ENCODE measurements at places on chromosomes 2 and 18.

DNA sequence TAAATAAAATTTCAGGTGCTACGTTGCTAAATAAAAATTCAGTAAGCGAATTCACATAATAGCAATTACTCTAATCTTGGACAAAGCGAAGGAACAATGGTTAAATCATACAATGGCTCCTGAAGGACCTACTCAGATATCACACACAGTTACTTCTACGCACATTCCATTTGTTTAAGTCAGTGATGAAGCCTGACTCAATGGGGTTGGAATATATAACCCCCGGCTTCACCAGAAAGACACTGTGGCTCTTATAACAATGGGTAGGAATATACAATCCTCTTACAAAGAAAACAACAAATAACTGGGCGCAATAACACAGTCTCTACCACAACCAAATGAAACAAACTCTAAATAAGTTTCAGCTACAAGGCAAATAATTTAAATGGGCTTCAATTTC is 349.5 kb downstream of the IRS1 start:
- DNase-seq = no peak

GRCh38 chr2:17878281-17879136 is at the start of gene KCNS3:
Gene KCNS3 (plus strand): TSS chr2:17878667. CDS start chr2:17931009, 52,342 bp downstream.
- peak; percentile 77 for DNase-seq

GRCh38 chr18:23916338-23916737 is 98.2 kb upstream of the TTC39C start:
- no peak for DNase-seq

DNA sequence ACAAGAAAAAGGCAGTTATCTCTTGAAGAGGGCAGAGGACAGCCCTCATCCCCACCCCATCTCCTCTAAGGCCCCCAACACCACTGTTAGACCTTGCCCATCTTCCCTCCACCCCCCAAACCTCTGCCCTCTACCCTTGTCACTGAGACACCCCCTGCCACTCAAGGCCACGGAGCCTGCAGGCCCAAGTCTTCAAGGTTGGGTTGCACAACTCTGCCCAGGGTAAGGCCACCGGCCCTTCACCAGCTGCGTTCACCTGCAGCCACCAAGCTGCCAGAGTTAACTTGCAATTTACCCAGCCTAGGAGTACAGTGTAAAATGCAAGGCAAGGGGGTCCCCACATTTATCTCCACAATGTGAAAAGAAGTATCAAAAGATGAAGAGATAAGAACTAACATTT is 128.7 kb upstream of the PKDCC start:
- no peak for DNase-seq

- peak; percentile 63 for DNase-seq
Measured at GRCh38 chr2:63424329-63425078, 163.8 kb downstream of the WDPCP start.

DNA sequence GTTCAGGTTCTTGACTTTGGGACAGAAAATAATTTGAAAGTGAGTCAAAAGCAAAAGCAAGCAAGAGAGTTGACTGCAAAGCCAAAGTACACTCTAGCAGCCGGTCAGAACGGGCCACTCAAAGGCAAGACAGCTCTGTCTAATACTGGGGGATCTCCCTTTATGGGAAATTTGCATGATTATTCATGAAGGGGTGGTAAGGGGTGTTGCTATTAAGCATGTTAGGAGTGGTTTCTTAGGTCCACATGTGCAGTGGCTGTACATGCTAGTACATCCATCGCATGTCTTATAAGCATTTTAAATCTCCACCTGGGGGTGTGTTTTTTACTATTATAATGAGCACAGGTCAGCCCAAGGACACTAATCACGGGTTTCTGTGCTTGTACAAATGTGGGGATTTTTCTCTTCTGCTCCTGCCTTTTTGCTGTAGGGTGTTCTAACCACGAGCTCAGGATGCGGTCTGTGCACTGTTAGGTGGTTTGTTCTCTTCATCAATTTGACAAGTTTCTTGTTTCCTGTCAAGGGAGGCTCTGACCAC is 60.2 kb upstream of the SPP2 start:
- DNase-seq = no peak

- DNase-seq = peak; percentile 43
Measured at GRCh38 chr2:9693196-9693491, 62.3 kb upstream of the YWHAQ start.

- DNase-seq = no peak
Measured at GRCh38 chr2:68749345-68749744, 14.7 kb downstream of the ARHGAP25 start.

GRCh38 chr18:7609617-7610016 is 42.5 kb downstream of the PTPRM start:
- DNase-seq = no peak

DNA sequence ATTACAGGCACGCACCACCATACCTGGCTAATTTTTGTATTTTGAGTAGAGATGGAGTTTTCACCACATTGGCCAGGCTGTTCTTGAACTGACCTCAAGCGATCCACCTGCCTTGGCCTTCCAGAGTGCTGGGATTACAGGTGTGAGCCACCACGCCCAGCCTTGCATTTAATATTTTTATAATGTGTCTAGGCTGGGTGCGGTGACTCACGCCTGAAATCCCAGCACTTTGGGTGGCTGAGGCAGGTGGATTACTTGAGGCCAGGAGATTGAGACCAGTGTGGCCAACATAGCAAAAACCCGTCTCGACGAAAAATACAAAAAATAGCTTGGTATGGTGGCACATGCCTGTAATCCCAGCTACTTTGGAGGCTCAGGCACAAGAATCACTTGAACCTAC is 3.2 kb downstream of the RPL37A start:
- no peak for DNase-seq

DNA sequence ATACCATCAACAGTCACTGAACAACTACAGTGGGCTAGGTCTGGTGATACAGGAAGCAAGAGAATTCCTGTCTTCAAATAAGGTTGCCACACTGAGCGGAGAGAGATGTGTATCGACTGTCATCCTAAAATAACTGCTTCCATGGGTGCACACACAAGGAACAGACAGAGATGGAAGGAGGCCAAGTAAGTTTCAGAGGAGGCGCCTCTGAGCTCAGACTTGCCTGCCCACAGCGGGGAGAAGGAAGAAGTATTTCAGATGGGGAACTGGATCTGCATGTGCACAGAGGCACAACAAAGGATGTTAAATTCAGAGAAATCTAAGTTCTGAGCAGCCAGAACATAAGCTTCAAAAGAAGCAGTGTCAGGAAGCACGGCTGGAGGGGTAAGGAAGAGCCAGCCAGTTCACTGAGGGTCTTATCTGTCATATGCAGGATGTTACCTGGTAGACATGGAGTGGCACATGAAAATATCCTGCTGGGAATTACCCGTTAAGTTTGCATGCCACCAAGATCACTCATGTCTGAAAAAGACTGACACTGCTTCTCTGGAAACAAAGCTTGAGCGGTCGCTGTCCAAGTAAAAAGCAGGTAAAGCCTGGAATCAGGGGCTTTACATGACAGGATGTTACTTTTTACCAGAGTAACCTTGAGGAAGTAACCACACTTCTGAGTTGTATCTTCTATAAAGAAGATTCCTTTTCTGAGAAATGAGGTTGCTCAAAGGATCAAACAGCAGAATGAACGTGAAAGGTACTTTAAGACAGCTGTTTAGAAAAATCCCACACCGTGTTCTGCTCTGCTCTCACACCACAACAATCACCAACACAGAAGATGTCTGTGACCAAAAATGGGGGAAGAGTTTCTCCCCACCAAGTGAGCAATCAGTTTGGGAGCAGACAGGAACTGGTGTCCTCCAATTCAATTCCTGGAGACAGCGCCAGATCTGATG is 260.2 kb downstream of the NBAS start:
- DNase-seq = no peak

DNA sequence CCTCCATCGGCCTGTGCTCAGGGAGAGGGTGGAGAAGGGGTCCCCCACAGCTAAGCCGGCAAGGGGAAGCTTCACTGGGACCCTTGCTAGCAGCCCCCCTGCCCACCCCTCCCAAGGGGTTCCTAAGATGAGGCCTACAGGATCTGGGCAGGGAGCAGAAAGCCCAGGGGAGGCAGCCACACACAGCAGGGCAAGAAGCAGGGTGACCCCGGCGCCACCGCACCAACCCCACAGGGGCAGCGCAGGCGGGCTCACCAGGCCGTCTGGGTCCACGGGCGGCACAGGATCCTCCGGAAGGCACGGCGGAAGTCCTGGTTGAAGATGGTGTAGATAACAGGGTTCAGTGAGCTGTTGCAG is 1.8 kb downstream of the ADRA2B start:
- DNase-seq = no peak

GRCh38 chr2:44777036-44777435 is 164.5 kb upstream of the SIX3 start:
- DNase-seq = no peak

DNA sequence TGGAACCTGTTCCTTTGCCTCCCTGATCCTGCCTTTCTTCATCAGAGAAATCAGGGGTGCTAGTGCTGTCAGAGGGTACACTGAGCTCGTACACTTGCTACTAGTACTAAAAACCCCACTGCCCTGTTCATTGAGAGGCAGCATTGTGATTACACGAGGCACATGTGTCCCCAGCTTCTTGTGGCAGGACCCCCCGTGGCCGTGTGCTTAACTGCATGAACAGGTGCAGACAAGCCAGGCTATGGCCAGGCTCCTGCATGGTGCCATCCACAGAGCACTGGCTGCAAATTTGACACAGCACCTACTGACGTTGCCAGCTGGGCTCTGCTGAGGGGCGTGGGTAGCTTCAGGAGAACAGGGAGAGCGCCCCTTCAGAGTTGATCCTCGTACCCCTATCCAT is 248.4 kb downstream of the GLI2 start:
- DNase-seq = no peak

DNA sequence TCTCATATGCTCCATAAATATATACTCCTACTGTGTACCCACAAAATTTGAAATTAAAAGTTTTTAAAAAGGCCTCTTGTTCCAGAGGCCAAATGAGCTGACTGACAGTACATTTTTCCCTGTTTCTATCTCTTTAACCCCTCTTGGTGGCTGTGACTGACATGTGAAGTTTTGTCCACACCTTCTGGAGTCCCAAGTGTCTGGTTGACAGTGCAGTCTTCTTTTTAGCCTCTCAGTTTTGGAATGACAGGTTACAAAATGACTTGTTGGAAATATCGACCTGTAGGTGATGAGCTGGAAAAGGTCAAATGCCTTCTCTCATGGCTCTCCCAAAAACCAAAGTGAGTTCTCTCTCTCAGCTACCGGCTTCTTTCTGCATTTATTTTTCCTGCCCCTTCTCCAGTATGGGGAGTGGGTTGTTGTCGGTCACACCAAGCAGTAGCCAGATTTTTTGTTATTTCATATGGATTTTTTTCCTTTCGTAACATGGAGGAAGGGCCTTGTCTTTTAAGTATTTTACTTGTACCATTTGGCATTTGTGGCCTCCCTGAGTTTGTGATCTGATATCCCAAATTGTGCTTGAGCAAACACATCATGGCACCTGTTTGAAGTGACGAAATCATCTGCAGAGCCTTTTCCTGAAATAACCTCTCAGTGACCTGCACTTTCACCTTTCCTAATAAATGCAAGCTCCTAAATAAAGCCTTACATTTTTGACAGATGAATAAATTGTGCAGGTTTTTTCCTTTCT is 143.9 kb downstream of the ESCO1 start:
- no peak for DNase-seq
